Activated CD8-positive, alpha-beta T cell treated with anti-CD3 and anti-CD28 coated beads for 36 hours (primary cell): ENCODE measurements at places on chromosomes 11 and 22.

DNA sequence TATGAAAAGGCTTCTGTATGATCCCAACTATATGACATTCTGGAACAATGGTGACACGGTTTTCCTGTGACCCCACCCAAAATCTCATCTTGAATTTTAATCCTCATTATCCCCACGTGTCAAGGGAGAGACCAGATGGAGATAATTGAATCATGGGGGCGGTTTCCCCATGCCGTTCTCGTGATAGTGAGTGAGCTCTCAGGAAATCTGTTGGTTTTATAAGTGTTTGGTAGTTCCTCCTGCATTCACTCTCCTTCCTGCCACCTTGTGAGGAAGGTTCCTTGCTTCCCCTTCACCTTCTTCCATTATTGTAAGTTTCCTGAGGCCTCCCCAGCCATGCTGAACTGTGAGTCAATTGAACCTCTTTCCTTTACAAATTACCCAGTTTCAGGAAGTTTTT lies 53.1 kb upstream of the TSPAN18 start:
- DNase-seq, result no peak

DNA sequence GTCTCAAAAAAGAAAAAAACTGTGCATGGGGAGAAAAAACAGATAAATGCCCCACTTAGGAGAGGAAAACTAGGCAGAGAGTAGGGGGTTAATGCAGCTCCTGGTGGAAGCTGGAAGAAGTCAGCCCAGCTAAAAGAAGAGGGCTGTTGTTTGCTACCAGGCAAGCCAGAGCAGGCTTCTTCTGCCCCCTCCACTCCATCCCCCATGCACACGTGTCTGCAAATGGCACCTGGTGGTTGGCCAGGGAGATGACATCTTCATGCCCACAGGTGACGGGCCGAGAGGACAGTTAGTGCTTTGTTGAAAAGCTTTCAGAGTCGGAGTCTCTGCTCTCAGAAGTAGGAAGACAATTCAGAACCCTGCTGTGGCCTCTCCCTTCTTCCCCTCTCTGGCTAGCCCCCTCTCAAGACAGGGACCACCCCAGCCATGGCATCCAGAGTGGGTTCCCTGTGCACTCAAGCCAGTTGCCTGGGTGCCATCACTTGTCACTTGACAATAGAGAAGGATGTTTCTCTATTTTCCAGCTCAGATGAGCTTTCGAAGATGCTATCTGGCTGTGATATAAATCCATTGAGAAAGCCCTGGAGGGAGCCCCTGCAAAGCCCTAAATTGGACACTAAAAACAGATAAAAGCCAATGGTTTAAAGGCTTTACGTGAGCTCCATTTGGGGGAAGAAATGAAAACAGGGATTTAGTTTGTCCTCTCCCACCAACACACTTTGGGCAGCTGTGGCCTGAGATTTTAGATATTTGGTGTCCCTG lies 142.0 kb downstream of the TRIM29 start:
- DNase-seq, result no peak

DNA sequence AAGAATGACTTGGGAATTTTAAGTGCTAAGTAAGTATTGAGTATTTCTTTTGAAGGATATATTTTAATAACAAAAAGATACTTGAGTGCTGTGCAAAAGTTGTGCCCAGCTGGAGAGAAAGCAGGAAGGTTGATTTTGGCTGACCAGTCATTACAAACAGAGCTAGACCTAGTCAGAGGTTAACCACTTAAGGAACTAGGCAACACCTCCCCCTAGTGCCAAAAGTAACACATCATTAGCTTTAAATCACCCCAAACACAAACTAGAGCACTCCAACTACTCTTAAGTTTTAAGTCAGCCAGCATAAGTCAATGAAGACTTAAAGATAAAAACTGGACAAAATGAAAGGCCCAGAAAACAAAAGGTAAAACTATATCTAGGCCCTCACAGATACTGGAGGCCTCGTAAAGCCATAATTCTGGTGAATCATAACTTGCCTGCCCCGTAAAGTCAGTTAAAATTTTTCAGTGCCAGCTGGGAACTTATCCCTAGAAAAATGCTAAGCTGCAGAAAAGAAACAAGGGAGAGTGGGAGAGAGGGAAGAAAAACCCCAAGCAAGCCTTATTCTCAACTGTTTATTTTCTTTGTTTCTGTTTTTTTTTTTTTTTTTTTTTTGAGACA lies 4.6 kb downstream of the TMEM9B start:
- DNase-seq, result peak; percentile 53

GRCh38 chr22:22945195-22945594 lies 57.6 kb downstream of the IGLL5 start:
- no peak for DNase-seq

DNA sequence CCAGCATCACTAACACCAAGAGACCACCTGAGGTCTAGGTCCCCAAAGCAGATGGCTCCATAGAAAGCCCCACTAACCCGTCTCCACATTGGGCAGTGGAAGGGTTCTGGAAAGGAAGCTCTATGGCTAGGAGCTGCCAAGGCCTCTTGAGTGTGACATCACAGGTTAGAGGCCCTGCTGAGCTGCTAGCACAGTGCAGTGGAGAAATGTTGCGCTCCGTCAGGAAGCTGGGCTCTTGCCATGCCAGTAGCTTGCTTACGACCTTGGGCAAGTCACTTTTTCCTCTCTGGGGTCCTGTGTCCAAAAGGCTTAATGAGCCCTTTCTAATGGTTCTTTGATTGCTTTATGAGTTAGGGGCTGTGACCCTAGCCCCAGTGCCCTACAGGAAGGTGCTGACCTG lies 10.6 kb downstream of the PIK3IP1 start:
- no peak for DNase-seq

GRCh38 chr11:62931499-62932278 lies 10.5 kb upstream of the CHRM1 start:
- no peak for DNase-seq

DNA sequence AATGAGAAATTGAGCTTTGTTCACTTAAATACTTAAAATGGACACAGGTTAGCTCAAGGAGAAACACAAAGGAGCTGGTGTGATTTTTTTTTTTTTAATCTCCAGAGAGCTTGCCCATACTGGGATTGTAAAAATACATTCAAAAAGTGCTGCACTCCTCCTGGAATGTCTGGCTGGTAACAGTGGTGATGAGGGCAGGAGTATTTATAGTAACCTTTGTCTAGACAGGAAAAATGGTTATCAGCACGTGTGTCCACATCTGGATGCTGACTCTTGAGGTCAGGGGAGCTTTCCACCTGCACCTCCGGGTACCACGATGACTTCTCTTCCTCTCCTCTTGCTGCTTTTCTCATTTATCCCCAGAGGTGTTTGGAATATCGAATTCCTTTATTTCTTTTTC lies 30.1 kb downstream of the EXT2 start:
- no peak for DNase-seq

DNA sequence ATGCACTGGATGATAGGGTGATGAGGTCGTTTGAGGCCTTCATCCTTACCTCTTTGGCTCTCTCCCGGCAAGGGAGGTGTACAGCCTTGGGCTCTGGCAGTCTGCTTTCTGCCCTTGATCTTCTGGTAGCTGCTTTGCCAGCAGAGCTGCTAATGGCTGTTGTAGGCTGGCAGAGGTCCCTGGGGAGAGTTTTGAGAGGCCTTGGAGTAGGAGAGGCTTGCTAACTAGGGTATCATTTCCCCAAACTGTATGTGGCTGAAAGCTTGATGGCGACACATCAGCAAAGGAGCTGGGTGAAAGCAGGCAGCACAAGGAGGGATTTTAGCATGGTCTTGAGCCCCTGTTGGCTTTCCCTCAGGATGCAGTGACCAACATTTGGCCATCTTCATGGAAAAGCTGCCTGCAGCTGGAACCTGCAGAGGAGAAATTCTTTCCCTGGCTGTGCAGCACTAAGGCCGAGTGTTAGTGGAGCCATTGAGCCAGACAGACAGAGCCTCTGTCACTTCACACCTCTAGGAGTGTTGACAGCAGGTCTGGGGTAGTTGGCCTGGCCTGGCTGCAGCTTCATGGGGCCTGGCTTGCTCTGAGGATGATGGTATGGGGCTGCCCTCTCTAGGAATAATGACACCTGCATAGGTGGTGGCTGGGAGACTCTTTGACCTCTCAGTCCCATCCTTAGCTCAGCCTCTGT lies 3.5 kb upstream of the AMPD3 start:
- DNase-seq, result no peak

- DNase-seq, result no peak
Observed at GRCh38 chr11:126755526-126755925, 245.0 kb downstream of the KIRREL3 start.

DNA sequence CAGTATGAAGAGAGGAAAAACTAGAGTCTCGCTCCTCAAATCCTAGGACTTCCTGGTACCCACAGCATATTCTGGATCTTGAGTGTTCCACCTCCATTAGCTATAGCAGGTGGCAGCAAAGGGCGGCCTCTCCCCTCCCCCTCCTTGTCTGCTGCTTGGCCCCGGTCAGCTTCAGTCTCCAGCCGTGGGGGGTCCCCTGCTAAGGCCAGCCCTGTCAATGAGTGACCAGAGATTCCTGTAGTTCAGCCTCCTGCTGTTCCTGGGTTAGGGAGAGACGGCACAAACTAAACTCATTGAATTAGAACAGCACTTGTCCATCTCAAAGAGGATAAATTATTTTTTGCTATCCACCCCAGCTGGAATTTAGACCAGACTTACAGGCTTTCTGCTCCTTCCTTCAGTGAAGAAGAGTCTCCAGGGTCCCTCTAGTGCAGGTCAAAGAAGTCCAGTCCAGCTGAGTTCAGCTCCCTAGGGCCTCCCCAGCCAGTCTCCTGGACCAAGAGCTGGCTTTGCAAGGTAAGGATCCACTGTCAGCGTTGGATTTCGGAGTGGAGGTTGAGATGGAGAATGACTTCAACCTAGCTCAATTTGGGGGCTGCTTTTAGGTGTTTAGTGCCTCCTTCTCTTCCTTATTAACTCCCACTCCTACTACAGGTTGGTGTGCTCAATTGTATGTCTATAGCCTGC lies 1.1 kb upstream of the PHLDB1 start:
- DNase-seq, result no peak

GRCh38 chr11:34427186-34427805 lies 11.4 kb upstream of the CAT start:
- DNase-seq, result no peak

DNA sequence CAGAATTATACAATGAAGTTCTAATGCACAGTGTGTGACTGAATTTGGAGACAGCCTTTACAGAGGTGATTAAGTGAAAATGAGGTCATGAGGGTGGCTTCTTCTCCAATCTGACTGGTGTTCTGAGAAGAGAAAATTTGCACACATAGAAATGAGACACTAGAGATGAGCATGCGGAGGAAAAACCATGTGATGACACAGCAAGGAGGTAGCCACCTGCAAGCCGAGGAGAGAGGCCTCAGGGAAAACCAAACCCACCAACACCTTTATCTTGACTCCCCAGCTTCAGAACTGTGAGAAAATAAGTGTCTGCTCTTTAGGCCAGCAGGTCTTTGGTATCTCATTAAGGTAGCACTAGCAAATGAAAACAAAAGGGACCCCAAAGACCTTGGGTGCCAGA lies 93.2 kb downstream of the GGTLC2 start:
- DNase-seq, result no peak

DNA sequence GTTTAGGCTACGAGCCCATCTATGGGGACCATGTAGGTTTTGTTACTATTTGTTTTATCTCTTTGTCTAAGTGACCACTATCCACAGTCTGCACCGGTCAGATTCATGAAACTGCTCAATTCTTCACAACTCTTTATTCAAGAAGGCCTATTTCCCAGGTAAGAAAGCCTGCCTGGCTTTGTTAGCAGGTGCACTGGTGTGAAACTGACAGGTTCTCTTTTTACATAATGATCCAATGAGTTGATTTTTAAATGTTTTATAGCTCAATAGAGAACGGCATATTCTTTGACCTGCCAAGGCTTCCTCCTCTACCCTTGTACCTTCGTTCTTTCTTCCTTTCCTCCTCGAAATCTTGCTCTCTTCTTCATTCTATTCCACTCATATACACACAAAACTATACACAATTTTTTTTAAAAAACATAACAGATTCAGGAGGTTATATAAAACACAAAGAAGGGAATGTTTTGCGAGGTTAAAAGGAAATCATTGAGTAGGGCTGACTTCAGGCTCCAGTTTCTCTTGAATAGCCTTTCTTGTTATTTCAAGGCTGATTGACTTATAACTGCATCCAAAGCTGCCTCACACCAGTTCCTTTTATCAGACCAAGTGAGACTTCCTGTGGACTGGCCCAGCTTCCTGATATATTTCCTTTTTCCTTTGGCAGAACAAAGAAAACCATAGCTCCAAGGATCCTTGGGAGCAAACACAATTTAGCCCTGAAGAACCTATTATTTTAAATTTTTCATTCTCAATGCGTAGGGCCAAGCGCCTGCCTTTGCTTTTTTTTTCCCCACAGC lies 11.4 kb downstream of the FLI1 start:
- no peak for DNase-seq

DNA sequence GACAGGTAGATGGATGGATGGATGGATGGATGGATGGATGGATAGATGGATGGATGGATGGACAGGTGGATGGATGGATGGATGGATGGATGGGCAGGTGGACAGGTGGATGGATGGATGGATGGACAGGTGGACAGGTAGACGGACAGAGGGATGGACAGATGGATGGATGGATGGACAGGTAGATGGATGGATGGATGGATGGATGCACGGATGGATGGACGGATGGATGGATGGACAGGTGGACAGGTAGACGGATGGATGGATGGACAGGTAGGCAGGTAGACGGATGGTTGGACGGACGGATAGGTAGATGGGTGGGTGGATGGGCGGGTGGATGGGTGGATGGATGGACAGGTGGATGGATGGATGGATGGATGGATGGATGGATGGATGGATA lies 24.3 kb downstream of the PDGFB start:
- DNase-seq, result no peak

DNA sequence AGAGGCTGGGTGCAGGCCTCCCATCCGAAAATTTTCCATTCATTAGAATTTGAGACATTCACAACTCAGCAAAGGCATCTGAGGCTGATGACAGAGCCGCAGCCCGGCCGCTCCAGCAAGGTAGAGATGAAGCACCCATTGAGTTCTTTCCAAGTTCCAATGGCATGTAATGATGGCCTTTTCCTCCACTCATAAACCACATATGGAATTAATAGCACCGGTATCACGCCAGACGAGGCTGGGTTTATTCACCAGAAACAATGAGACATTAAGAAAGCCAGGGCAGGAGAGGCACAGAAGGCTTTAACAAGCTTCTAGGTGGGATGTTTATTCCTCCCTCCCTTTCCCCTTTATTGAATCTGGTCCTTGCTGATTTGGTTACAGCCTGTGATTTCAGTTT lies 534.4 kb downstream of the MN1 start:
- DNase-seq, result no peak

- no peak for DNase-seq
Observed at GRCh38 chr11:88106666-88107065, 68.6 kb downstream of the RAB38 start.

- no peak for DNase-seq
Observed at GRCh38 chr11:95977534-95978174, 53.7 kb upstream of the MTMR2 start.

DNA sequence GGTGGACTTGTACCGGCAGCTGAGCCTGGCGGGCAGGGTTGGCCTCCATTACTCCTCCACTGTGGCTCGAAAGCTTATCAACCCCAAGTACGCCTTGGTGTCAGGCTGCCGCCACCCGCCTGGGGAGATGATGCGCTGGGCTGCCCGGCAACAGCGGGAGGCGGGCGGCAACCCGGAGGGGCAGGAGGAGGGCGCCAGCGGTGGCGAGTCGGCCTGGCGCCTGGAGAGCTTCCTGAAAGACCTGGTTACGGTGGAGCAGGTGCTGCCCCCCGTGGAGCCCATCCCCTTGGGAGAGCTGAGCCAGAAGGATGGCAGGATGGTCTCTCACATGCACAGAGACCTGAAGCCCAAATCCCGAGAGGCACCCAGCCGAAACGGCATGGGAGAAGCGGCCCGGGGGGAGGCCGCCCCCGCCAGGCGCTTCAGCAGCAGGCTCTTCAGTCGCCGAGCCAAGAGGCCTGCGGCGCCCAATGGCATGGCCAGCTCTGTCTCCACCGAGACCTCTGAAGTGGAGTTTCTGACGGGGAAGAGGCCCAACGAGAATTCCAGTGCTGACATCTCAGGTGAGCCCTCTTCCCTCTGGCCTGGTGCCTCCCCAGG lies 26.7 kb downstream of the FAM83F start:
- DNase-seq, result no peak
